ENCODE measurements at places on chromosomes 6 and 20. TPM values are rescaled to one million over a fixed set of nuclear protein-coding genes. Genes with fewer than 3 reads are reported as not detected.

HLA-F gene
- 15.9 TPM for polyA plus RNA-seq

UNC5CL gene
- polyA plus RNA-seq: 2.7 TPM

MYH7B gene
- 123 TPM for polyA plus RNA-seq

SLC13A3 gene
- polyA plus RNA-seq: 3.1 TPM

LY6G6C gene
- 0.63 TPM for polyA plus RNA-seq

GRM4 gene
- 1.9 TPM for polyA plus RNA-seq

PLA2G7 gene
- polyA plus RNA-seq: 2.7 TPM

PPP1R3D gene
- polyA plus RNA-seq: 3.5 TPM
